ENCODE measurements at places on chromosomes 5 and 9. TPM values are rescaled to one million over a fixed set of nuclear protein-coding genes. Genes with fewer than 3 reads are reported as not detected.
A peak's percentile ranks its signal among the peaks of the same experiment; 100 is the strongest.

- no peak for DNase-seq
Measured at GRCh38 chr9:131126059-131126426, 657 bp downstream of the NUP214 start.

DNA sequence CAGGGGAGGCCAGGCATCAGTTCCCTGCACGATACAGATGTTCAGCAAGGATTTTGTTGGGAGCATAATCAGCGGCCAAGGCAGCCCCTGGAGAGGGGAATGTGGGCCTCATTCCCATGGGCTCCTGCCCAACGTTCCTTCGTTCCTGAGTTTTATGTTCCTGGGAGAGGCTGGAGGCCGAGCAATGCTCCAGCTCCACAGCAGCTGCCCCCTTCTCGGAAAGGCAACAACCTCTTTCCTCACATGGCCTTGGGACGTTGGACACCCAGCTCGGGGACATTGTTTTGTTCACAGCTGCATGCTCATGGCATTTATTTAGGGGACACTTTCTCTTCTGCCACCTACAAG lies 63.8 kb upstream of the COL15A1 start:
- DNase-seq = no peak

- no peak for DNase-seq
Measured at GRCh38 chr5:139513852-139514485, 31.4 kb upstream of the STING1 start.

DNA sequence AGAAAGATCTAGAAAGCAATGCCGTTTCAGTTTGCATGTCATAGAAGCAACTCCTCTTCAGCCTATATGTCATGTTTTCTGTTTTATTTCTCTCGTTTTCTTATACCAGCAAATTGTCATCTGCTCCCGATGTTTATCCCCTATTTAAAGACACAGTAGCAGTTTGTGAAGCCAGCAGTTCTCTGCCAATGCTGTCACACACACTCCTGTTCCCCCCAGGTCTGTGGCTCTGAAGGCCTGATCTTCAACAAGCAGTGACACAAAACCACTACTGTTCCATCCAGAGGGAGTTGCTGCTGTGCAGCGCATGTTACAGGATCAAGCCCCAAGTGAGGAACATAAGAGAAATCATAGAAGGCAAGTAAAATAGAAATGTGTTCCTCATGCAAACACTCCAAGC lies 364.1 kb upstream of the SLC30A5 start:
- DNase-seq = no peak

- DNase-seq = no peak
Measured at GRCh38 chr5:86909418-86910295, 291.9 kb downstream of the COX7C start.

GRCh38 chr5:126052120-126052519 lies 371.1 kb upstream of the GRAMD2B start:
- no peak for DNase-seq

GRCh38 chr5:135576075-135576599 lies 2.7 kb downstream of the CXCL14 start:
- DNase-seq = no peak

GRCh38 chr5:110913221-110913620 lies 158.3 kb upstream of the TSLP start:
- DNase-seq = no peak

GRCh38 chr5:141664733-141665461 lies 13.7 kb upstream of the FCHSD1 start:
- DNase-seq = peak; percentile 72

DNA sequence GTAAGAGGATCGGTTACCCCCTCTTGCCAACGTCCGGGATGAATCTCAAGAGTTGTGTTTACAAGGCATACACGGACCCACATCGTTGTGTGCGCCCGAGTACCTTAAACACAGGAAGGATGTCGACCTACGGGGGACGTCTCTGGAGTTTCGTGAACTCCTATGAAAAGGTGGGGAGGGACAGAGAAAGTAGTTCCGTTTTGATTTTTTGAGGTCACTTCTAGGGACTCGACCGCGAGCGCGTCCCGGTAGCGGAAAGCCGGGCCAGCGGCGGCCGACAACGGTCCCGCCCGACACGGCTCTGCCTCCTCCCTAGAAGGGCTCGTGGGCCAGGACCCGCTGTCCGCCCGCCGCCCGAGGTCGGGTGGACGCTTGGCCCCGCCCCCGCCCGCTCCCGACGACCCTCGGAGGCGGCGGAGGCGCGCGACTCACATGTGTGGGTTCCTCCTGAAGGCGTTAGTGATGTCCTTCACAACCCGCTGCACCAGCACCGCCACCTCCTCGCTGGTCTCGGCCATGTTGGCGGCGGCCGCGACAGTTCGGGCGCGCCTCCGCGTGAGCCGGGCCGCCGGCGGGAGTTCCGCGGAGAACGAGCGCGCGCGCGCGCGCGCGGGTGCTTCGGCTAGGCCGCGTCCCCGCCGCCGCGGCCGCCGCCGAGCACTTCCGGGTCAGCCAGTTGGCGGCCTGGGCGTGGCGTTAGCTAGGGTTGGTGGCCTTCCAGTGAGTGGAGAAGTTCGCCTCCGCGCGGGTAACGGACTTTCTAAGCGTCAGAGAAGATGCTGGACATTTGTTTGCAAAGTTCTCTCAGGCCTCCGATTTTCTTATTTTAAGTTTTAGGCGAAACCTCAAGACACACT lies at the start of gene PTAR1:
PTAR1 (minus strand) TSS at position 591 of the 857 bp plus-strand sequence; CDS start at position 518, 73 bp downstream.
- peak; percentile 90 for DNase-seq

- no peak for DNase-seq
Measured at GRCh38 chr5:151820903-151821302, 49.1 kb downstream of the G3BP1 start.

DNA sequence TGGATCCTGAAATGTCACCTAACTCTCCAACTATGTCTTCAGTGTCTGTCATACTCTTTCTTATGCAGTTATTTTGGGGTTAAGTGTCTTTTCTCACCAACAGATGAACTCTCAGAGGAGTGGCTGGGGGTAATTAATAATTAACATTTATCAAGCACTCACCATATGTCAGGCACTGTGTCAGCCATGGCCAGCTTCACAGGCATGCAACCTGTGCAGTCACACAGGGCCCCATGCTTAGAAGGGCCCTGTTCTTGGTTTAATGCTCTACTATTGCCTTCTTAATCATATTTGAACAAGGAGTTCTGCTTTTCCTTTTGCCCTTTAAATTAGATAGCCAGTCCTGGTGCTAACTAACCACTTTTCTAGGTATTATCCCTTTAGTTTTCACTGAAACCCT lies 3.4 kb upstream of the GRPEL2 start:
- DNase-seq = no peak

DNA sequence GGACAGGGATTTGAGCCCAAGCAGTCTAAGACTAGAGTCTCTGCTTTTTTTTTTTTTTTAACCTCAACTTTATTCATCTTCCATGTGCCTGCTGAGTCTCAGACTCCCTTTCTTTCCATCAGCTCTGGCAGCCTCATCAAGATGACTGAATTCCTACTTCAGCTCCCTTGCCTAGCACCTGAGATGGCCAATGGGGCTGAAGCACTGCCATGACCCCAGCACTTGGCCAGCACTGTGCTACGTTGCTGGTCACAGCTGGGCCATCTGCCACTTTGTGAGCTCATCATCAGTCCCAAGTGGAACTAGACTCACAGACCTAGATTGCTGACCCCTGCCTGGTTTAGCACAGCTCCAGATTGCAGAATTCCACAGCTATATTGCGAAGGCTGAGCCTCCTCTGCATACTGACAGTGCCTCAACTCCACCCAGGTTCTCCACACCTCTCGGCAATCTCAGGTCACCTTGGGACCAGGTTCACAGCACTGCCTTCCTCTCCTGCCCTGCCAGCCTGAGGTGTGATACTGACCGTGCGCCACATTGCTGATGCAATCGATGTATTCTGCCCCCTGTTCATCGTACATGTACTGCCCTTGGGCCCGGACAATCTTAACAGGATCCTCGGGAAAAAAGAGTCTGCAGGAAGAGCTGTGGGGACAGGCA lies 1.6 kb downstream of the PHYKPL start:
- DNase-seq = no peak

DNA sequence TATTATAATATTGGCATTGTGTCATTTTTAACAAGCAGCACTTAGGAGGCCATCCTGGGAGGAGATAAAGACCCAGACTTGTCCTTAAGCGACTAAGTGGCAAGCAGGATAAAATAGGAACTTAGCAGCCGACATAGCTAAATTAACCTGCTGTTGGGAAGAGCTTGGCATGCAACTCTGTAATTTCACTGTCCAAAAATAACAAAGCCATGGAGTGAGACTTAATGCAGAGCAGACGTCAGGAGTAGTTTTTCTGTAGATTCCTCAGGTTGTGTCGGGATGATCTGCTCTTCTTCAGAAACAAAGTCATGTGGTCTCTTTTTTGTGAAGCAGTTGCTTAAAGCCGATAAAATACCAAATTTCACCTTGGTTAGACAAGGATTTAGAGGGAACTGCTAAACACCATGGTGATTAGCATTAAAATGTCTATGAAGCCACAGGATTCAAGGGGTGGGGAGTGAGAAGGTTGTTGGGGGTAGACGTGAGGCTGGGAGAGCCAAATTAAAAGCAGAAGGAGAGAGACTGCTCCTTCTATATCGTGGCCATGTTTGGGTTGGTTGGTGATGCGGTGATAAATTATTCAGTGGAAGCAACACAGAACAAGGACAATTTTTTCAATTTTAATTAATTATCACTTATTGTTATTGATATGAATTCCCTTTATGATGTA lies 303.0 kb downstream of the CSNK1G3 start:
- no peak for DNase-seq

DNA sequence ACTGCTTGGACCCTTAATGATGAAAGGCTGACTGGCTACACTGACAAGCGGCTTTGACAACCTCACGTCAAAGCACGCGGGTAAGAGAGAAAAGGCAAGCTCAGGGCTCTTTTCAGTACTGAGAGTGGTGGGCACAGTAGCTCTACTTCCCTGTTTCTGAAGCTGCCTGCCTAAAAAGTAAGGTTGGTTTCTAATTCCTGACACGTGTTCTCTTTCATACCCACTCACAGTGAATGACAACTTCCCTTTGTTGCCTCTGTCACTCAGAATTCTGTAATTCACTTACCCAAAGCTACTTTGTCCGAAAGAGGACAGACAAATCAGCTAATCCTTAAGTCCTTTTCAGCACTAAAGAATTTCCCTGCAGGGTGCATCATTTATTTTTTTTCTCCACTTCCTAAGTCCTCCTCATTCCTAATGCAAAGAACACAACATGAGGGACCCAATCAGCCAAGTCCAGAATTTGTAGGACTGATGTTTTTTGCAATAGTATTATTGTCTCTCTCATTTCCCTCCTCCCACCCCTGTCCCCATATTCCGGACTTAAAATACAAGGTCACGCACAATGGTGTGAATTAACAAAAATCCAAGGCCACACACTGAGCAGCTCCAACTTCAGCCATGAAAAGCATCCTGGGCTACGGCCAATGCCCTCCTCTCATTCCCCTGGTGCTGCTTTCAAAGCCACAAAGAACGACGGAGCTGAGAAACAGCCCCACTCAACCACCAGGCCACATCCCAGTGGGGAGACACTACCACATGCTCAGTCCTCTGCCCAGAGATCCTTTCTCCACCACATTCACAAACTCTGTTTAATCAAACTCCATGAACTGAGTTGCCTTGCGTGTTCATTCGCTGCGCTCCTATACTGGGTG lies 221.0 kb downstream of the TSSK1B start:
- no peak for DNase-seq

DNA sequence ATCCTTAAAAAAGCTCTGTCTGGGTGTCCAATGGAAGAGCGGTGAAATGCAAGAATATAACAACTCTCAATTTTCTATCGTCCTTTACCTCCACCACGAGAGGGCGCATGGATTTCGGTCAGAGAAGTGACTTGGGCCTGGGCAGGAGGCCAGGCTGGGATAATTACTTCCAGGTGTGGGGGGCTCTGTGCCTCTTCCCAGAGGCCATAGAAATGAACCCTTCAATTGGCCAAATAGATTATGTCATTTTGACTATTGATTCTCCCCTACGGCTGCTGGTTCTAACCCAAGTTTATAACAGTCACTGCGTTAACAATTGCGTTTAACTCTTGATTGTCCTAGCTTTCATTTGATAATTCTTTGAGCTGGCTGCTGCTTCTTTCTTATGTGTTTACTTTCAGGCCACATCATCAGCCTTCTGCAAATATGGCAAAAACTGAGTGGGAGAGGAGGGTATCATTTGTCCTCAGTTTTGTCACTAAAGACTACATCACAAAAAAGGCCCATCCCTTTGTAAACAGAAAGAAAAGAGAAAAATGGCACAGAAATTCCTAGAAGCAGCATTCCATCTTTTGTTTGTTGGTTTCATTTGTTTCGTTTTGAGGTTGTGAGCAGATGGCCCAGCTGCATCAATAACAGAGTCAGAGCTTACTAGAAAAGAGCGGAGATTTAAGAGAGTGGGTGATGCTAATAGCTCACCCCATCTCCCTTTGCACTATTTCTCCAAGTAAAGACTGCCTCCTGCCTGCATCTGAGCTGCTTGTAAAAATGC lies 45.4 kb upstream of the ZFR start:
- DNase-seq = peak; percentile 83

GRCh38 chr9:107542411-107543157 lies 53.0 kb upstream of the KLF4 start:
- no peak for DNase-seq

DNA sequence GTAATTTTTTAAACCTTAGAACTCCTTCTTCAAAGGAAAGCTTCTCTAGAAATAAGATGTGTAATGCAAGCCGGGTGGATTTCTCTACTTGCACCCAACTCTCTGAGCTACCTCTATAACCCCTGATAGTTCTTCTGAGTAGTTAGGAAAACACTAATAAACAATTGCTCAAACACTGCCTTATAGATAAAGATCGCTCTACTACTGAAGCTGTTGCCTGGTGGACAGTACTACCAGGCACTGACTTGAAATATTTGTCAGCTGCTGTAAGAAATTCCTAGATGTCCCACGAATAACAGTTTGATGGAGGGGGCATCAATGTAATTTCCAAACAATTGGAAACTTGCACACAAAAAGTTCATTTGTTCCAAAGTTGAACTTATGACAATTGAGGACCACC lies 42.0 kb downstream of the NR3C1 start:
- no peak for DNase-seq

- DNase-seq = no peak
Measured at GRCh38 chr5:41820150-41820549, 50.1 kb downstream of the OXCT1 start.

GRCh38 chr5:22238047-22238446 lies 615.1 kb downstream of the CDH12 start:
- no peak for DNase-seq

LTC4S gene
- 1.7 TPM for polyA plus RNA-seq

HSPB3 gene
- not detected for polyA plus RNA-seq

SYNPO gene
- 85.9 TPM for polyA plus RNA-seq

FBXW11 gene
- polyA plus RNA-seq = 58.1 TPM

COL23A1 gene
- 6.2 TPM for polyA plus RNA-seq

MLANA gene
- polyA plus RNA-seq = 1.0 TPM

PCDHGA6 gene
- polyA plus RNA-seq = 8.1 TPM

C5orf24 gene
- polyA plus RNA-seq = 119 TPM

DPYSL3 gene
- polyA plus RNA-seq = 33.8 TPM

SLC45A2 gene
- 1.0 TPM for polyA plus RNA-seq

GFI1B gene
- 0.52 TPM for polyA plus RNA-seq

Measured in left kidney (tissue), 8 donors.